ENCODE measurements at places on chromosomes 11 and 22. TPM values are rescaled to one million over a fixed set of nuclear protein-coding genes. Genes with fewer than 3 reads are reported as not detected.
A peak's percentile ranks its signal among the peaks of the same experiment; 100 is the strongest.

DNA sequence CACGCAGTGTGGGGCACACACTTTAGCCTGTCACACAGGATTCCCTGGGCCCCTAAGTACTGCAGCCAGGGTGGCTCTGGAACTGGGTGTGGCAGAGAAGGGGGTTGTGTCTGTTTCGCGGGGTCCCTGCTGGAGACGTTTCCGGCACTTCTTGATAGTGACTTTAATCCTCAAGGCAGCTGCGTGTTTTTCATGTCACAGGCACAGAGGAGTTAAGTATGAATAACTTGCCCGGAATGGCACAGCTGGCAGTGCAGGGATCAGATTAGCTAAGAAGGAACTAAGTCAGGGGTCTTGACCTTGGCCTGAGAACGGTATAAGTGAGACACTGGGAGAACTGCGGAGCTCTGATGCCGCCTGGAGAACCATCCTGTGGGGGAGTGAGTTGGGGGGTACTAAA is 7.5 kb upstream of the KRTAP5-7 start:
- H3K4me1 ChIP-seq: no peaks in the 10 kb centered on the region
- H3K4me3 ChIP-seq: no peak overlapping the region
- no peak for DNase-seq

GRCh38 chr11:117843666-117844484 is 19.3 kb upstream of the FXYD2 start:
- no peaks in the 10 kb centered on the region for H3K27me3 ChIP-seq
- H3K4me1 ChIP-seq: peaks cover 5% of the 10 kb centered on the region
- H3K36me3 ChIP-seq: no peaks in the 10 kb centered on the region
- H3K4me3 ChIP-seq: no peak overlapping the region
- H3K27ac ChIP-seq: no peak overlapping the region

- DNase-seq: no peak
- no peak overlapping the region for H3K27ac ChIP-seq
- no peaks in the 10 kb centered on the region for H3K27me3 ChIP-seq
Measured at GRCh38 chr22:29879753-29880152, 3.2 kb upstream of the MTMR3 start.

DNA sequence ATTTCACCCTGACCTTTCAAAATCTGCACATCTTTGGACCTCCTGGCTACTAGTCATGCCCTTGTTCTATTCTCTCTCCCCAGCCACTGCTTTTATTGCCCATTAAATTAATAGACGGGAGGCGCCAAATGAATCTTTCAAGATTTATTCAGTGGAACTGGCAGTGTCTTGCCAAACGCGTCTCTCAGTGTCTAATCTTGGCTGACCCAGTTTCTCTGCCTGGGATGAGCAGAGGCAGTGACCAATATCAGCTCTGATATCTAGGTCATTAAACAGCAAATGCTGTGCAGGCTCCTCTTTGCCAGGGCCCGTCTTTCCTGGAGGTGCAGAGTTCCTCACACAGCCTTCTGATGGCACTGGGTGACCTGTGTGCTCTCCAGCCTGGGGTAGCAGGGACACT is 74.0 kb downstream of the TRAF6 start:
- H3K4me3 ChIP-seq: no peak overlapping the region
- H3K27me3 ChIP-seq: no peaks in the 10 kb centered on the region
- no peak for DNase-seq
- no peak overlapping the region for H3K27ac ChIP-seq

DNA sequence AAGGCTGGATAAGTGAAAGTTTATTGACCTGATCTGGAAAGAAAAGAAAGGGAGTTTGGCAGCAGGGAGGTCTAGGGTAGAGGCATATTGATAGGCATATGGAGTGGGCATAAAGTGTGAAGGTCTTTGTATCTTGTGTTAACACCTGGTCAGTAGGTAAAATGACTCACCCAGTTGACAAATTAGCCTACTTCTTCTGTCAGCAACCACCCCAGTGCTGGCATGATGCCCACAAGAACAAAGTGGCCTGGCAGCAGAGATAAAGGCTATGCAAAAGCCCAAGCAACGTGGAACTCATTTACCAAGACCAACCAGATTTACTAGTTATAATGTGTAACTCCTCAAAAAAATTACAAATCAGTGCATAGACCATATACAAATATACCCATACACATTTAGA is 4.9 kb downstream of the OR10A3 start:
- H3K27me3 ChIP-seq: no peaks in the 10 kb centered on the region
- peaks cover 23% of the 10 kb centered on the region for H3K4me1 ChIP-seq
- H3K27ac ChIP-seq: peak overlapping the region; percentile 65
- DNase-seq: peak; percentile 97

DNA sequence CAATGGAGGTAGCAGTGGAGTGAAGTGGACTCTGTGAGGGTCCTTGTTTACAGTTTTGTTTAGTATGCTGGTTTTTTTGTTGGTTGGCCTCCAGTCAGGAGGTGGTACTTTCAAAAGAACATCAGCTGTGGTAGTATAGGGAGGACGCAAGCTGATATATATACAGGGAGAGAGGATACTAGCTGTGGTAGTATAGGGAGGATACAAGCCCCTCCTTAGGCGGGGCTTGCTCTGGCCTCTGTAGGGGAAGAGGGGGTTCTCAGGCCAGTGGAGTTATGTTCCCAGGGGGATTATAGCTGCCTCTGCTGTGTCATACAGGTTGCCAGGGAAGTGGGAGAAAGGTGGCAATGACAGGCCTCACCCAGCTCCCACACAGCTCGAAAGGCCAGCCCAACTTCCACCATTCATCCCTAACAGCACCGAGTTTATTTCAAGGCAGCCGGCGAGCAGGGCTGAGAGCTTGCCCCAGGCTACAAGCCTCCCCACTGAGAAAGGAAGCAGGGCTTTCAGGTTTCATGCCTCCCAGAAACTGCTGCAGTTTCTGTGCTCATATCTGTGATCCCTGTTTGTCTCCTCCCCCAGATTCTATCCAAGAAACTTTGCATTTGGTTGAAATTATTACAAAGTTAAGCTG is 10.4 kb downstream of the OR52E6 start:
- no peak overlapping the region for H3K4me3 ChIP-seq
- H3K27me3 ChIP-seq: no peaks in the 10 kb centered on the region
- no peaks in the 10 kb centered on the region for H3K4me1 ChIP-seq
- H3K27ac ChIP-seq: no peak overlapping the region
- no peaks in the 10 kb centered on the region for H3K36me3 ChIP-seq
- no peak for DNase-seq

DNA sequence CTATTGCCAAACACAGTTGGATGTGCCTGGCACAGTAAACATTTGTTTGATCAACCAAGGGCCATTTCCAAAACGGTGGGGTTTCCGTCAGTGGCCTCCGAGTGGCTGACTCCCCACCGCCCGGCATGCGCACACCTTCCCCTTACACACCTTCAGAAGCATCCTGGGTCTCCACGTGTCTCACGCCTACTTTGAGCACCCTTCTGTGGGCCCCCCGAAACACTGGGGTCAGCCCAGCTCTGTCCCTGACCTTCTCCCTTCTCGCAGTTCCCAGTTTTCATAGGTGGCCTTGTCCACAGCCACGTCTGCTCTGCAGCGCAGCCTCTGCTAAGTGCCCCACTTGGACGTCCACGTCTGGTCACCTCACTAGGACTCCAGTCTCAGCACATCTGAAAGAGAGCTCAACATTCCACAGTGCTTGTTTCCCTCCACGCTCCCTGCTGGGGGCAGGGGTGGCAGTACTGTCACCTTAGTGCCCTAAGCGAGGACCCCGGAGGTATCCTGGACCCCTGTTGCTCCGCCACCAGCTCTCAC is 13.2 kb upstream of the SHANK2 start:
- peaks cover 4% of the 10 kb centered on the region for H3K4me1 ChIP-seq
- no peak overlapping the region for H3K27ac ChIP-seq
- DNase-seq: no peak
- H3K27me3 ChIP-seq: no peaks in the 10 kb centered on the region

DNA sequence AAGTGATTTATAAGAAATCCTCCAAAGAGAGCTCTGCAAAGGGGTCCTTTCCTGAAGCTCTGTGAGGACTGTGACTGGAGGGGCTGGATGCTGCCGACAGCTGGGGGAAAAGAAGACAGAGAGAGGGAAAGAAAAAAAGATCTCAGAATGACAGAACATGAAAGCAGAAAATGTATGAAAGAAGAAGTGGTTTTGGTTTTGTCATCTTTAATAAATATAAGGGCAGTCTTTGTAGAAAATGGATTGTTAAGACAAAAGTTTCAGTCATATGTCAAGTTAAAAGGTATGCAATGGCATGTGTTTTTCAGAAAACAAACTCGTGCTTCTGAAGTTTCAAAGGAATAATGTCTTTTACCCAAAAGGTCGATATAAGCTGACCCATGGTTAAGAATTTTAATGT is 105.5 kb downstream of the CCDC83 start:
- H3K4me3 ChIP-seq: no peak overlapping the region
- no peaks in the 10 kb centered on the region for H3K4me1 ChIP-seq
- no peak overlapping the region for H3K27ac ChIP-seq
- H3K27me3 ChIP-seq: no peaks in the 10 kb centered on the region
- H3K36me3 ChIP-seq: no peaks in the 10 kb centered on the region
- DNase-seq: no peak

DNA sequence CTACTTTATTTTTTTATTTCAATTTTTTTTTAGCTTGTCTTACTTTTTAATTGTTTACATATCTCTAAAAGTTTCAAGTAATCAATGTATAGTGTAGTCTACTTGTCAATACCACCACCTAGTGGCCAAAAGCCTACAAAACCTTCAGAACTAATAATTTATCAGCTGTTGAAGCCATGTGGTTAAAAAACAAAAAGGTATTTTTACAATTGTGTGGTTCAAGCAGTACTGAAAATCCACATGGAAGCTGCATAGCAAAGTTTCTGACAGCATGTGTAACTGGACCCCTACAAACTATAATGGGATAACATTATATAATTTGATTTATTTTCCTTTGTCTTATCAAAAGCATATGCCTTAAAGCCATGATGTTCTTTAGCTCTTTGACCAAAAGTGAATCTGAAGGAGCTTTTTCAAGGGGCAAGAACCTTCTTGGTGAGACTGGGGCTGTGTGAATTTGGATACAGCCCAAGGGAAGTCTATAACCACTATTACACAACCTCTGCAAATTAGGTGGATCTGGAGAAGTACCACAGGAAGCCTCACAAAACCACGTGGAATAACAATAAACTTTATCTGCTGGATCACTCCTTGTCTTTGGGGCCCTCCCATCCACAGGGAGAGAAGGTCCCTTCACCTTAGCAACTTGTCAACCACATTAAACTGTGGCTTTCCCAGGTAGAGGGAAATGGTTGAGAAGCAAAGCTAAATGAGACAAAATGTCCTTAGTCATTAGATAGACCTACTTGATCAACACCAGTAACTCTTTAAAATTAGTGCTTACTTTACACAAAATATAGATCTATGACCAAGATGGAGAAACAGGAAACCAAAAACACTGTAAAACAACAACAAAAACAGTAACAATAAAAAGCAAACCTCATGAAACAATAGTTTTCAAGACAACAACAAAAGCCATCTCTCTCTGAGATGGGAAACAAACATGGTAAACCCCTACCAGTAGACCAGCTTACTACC is 9.9 kb downstream of the NARS2 start:
- H3K4me3 ChIP-seq: no peak overlapping the region
- H3K27me3 ChIP-seq: no peaks in the 10 kb centered on the region

- peak overlapping the region; percentile 54 for H3K27ac ChIP-seq
- H3K36me3 ChIP-seq: no peaks in the 10 kb centered on the region
- no peaks in the 10 kb centered on the region for H3K27me3 ChIP-seq
- H3K4me1 ChIP-seq: peaks cover 94% of the 10 kb centered on the region
Measured at GRCh38 chr11:120217526-120217925, 6.7 kb downstream of the OAF start.

DNA sequence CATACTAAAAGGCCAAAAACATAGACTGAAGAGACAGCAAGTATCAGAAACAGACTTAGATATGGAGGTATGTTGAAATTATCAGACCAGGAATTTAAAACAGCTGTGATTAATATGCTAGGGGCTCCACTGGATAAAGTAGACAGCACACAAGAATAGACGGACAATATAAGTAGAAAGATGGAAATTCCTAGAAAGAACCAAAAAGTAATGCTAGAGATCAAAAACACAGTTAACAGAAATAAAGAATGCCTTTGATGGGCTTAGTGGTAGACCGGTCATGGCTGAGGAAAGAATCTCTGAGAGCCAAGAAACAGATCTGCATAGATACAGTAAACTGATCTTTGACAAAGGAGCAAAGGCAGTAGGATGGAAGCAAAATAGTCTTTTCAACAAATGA is 250.2 kb downstream of the SWAP70 start:
- H3K4me1 ChIP-seq: no peaks in the 10 kb centered on the region
- no peaks in the 10 kb centered on the region for H3K36me3 ChIP-seq
- H3K4me3 ChIP-seq: no peak overlapping the region
- H3K27me3 ChIP-seq: no peaks in the 10 kb centered on the region
- no peak for DNase-seq

- no peaks in the 10 kb centered on the region for H3K36me3 ChIP-seq
- no peak overlapping the region for H3K4me3 ChIP-seq
- no peaks in the 10 kb centered on the region for H3K27me3 ChIP-seq
- no peak for DNase-seq
- H3K4me1 ChIP-seq: no peaks in the 10 kb centered on the region
Measured at GRCh38 chr11:133204158-133204557, 328.1 kb downstream of the OPCML start.

DNA sequence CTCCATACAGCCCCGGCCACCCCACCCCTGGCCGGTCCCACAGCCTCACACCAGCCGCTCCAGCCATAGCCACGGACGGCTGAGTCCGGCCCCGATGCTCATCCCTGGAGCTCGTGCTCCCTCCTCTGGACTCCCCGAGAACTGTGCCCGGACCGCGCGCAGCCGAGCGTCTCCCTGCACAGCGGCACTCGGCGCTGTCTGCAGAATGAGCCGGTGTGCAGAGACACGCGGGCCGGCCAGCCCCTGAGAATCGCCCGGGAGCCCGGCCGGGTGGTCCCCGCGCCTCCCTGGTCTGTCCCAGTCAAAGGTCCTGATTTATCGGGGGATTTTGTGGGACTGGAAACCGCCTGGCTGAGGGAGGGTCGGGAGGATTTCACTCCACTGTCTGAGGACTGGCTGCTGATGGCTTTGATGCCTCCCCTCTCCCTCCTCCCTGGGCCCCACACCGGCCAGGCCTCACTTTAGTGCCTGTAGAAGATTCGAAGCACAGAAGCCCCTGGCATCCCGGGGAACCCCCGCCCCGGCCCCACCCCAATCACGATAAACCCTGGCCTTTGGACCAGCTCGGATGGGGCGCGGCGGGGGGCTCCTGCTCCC is 102.7 kb downstream of the BRD1 start:
- H3K27ac ChIP-seq: no peak overlapping the region
- no peak overlapping the region for H3K4me3 ChIP-seq
- peaks cover 6% of the 10 kb centered on the region for H3K4me1 ChIP-seq

Gene SMDT1
- 13.8 TPM for total RNA-seq

Measured in body of pancreas (tissue), 4 donors.